NB4 (cell line): ENCODE measurements at places on chromosomes 16 and 17.

- no peak for DNase-seq
Observed at GRCh38 chr16:69831212-69832123, 69.3 kb downstream of the WWP2 start.

GRCh38 chr16:53111078-53111791 is 56.4 kb downstream of the CHD9 start:
- no peak for DNase-seq

DNA sequence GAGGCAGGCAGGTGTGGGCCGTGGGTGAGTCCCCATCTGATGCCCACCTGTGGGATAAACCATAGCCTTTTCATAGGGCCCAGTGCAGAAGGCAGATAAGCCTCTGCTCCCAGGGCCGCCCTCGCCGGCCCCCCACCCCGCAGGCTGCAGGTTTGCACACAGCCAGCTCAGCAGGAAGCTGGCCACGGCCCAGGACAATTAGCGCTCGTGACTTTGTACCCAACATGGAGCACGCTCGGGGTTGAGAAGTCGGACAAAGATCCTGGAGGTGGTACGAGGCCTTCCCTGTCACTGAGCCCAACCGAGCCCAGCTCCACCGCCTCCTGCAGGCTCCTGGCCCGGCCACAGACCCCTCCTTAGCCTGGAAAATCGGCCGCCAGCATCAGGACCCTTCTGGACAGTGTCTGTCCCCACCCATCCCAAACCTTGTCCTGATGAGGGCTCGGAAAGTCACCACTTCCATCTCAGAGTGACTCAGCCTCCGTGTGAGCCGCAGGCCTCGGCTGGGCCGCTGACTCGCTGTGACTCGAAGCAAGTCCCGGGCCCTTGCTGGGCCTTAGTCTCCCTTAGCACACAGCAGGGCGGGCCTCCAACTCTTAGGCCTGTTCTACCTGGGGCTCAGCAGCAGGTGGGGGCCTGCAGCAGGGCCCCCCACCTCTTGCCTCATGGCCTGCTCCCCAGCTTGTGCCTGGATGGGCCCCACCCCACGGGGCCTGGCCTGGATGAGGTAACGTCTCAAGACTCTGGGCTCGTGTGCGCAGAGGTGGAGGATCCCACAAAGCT is 22.7 kb downstream of the FAM83G start:
- peak; percentile 60 for DNase-seq

- peak; percentile 40 for DNase-seq
Observed at GRCh38 chr17:76683011-76683755, 27.6 kb downstream of the MXRA7 start.

- DNase-seq: no peak
Observed at GRCh38 chr17:58741121-58741625, 14.5 kb upstream of the PPM1E start.

- peak; percentile 84 for DNase-seq
Observed at GRCh38 chr17:39325528-39326240, 75.7 kb downstream of the FBXL20 start.

DNA sequence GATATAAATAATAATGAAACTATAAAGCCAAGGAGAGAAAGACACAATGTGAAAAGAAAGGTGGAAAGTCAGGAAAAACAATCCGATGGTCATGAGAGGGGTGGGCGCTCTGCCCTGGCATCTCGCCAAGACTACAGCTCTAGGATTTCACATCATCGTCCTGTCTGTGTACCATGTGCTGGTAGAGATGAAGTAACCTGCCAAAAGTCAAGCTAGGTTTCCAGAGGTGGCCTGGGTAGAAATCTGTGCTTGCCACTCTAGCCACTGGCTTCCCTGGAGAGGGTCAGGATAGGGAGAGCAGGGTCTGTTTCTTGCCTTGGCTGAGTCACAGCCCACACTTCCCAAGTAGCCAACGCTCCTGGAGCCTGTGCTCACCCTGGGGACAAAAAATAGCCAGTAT is 31.0 kb upstream of the TRAP1 start:
- no peak for DNase-seq

- DNase-seq: peak; percentile 56
Observed at GRCh38 chr16:46974352-46974751, 878 bp upstream of the DNAJA2 start.

- DNase-seq: no peak
Observed at GRCh38 chr17:63474586-63475460, 2.0 kb upstream of the ACE start.

DNA sequence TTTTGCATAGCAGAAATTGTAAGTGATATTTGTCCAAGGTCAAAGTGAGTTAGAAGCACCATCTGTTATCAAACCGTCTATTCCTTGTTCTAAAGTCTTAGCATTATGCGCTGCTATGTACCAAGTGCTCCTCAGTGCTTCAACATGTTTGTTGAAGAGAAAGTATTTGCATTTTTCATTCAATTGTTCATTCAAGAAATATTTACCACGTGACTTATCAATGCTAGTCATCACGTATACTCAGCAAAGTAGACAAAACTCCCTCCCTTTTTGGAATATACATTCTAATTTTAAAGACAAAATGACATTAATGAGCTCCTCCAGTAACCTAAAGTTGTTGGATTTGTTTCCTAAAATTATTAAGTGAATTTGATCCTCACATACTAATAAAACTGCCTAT is 388.0 kb upstream of the CDH8 start:
- no peak for DNase-seq

DNA sequence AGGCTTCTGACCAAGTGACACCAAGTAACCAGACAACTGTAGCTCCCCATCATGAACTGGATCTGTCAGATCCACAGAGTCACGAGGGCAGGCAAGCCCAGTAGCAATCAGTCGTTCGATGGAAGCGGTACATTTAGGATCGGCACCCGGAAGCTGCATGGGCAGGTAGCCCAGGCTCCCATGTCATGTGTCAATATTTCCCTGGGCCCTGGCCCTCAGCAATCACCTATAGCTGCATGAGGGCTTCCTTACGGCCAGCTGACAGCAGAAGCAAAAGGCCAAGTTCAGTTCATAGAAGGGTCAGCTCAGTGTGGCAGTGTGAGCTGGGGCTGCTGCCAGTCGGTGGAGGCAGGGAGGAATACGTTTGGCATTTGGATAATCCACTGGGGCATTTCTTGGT is 31.8 kb downstream of the MRPS23 start:
- no peak for DNase-seq

DNA sequence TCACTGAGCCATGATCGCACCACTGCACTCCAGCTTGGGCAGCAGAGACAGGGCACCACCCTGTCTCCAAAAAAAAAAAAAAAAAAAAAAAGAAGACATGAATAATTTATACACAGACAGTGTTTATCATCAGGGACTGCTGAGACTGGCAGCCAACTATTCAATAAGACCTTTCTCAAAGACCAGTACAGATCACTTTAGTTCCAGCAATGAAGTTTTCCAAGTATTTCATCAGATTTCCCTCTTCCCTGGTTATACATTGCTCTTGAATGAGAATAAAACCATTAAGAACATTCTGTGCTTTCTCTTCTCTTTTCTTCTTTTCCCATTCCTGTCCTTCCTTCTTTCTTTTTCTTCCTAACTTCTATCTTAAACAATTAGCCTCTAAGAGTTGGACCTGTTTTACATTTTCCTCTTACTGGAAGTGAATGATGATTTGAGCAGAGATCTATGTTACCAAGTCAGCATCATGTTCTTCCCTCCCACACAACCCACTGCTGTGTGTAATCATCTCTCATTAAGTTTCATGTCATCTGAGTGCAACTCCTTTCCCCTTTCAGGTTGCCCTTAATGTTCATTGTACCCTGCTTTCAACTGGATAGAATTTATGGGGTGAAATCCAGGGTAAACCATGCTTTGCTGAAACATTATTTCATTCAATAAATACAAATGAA is 35.9 kb upstream of the SMIM36 start:
- no peak for DNase-seq

GRCh38 chr17:44451832-44452231 is 51.4 kb downstream of the GPATCH8 start:
- no peak for DNase-seq

GRCh38 chr17:48746916-48747444 is 18.4 kb upstream of the HOXB13 start:
- no peak for DNase-seq

DNA sequence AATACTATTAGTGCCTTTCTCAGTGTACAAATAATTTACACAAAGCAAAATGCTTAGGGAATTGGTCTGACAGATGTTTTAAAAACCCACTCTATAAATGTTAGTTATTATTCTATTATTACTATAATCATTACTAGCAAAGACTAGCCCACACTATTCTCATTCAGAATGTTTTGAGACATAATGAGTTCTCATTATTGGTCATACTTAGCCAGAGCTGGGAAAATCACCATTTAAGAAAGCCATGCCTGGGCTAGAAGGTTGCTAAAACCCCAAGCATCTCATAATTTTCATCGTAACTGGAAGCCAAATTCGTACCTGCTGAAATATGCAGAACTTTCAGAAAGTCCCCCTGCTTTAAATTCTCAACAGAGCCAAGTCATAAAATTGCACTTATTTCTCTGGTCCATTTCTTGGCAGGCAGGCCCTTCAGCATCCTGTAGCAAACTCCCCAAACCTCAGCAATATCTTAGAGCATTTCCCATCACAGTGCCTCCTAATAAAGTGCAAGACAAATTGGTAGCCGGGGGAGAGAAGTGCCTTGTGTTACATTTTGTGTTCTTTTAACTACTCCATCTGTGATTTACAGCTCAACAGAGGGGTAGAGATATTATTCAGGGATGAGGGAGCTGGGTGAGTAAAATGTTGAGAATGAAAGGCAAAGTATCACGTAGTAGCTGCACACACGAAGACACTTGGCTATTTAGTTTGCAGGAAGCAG is 79.8 kb upstream of the ADAMTS18 start:
- no peak for DNase-seq

- DNase-seq: no peak
Observed at GRCh38 chr16:46889942-46890300, 5.8 kb downstream of the GPT2 start.
